Lower leg skin (tissue), 4 donors: ENCODE measurements at places on chromosomes 11 and 22. TPM values are rescaled to one million over a fixed set of nuclear protein-coding genes. Genes with fewer than 3 reads are reported as not detected.

The P2RY2 gene
- total RNA-seq = 5.0 TPM

The KCNE3 gene
- total RNA-seq = 0.08 TPM

The HBD gene
- not detected for total RNA-seq

The CHADL gene
- 10.5 TPM for total RNA-seq

The FTH1 gene
- 583 TPM for total RNA-seq

The LYVE1 gene
- total RNA-seq = 16.8 TPM

- no peak for DNase-seq
These were observed 1074.9 kb downstream of the FAM181B start for GRCh38 chr11:81658722-81659121.

GRCh38 chr11:130485983-130486382 lies 37.5 kb downstream of the ADAMTS15 start:
- DNase-seq = peak; percentile 63

GRCh38 chr11:41970681-41971080 lies 511.2 kb upstream of the LRRC4C start:
- DNase-seq = no peak

DNA sequence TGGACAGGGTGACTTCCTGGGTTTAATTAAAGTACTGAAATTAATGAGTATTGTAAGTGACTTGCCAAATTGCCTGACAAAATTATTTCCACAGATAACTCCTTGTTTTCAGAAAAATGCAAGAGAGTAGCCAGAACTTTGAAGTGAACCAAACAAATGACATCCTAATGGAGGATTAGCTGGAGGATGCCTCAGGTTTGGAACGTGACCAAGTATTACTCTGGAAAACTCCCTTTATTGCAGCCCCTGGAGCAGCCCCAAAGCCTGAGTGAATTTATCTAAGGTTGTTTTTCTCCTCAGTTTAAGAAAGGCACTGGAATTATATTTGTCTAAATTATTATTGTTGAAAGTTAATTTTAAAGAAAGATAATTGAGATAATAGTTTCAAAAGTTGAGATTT lies 343.6 kb upstream of the MTNR1B start:
- DNase-seq = no peak

GRCh38 chr11:34251589-34251980 lies 106.2 kb downstream of the ABTB2 start:
- DNase-seq = no peak

GRCh38 chr22:22092974-22093373 lies 110.4 kb upstream of the TOP3B start:
- no peak for DNase-seq

GRCh38 chr11:123194337-123195187 lies 486 bp downstream of the CLMP start:
- no peak for DNase-seq

GRCh38 chr11:48125866-48126265 lies 90.7 kb upstream of the OR4B1 start:
- DNase-seq = no peak

DNA sequence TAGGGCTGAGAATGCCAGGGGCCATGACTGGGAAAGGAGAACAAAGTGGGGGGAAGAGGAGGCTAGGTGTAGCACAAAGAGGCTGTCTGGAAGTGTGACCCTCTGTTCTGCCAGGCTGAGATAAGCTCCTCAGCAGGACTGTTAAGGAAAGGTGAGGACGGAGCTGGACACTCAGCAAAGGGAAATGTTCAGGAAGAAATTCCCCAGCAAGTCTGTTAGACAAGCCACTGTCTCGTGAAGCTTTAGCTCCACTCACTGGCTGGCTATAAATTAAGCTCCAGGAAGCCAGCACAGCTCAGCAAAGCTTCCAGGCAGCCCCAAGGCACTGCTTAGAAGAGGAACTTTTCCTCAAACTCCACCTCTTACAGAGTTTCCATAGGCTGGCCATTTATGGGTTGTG lies 181.2 kb upstream of the API5 start:
- DNase-seq = no peak

DNA sequence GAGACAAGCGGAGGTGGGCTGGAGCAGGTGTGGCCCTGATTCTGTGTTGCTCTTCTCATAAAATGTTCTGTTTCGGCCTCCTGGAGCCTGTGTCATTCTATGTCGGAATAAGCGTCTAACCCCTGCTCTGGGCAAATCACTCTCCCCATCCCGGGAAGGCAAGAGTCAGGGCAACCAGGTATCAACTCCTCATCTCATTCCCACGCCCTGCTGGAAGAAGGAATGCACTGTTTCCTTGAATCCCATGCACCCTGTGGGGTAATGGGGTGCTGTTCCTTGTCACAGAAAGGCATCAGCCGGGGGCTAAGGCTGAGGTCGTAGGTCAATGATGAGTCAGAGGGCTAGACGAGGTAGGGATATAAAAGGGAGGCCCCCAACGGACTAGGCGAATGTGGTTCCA lies 2.6 kb downstream of the FAM180B start:
- DNase-seq = no peak

- DNase-seq = no peak
These were observed 2.7 kb downstream of the ZNF74 start for GRCh38 chr22:20396639-20397038.
